ENCODE measurements at places on chromosomes 6 and 20. TPM values are rescaled to one million over a fixed set of nuclear protein-coding genes. Genes with fewer than 3 reads are reported as not detected.

DNA sequence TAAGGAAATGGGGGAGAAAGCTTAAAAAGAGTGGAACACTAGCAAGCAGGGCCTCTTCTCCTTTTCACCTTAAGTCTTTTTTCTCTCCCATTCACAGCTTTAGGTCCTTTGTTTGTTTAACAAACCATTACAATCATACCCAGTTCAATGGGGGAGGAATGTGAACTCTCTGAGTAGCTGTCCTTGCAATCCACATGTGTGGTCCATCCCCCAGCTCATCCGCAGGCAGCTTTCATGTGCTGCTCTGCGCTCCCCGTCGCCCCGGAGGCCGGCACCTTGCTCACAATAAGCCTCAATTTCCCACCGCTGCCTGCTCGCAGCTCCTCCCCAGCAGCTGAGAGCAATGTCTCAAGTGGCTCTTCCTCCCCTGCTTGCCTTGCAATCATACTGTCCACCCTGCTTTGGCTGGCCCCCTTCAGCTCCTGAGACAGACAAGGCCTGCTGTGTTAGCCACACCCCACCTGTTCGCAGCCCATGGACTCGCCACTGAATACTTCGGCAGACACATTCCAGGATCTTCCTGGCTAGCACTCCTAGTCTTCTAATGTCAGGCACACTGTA lies 49.1 kb downstream of the PLAGL1 start:
- DNase-seq = no peak

GRCh38 chr6:8082954-8083858 lies 19.0 kb upstream of the BLOC1S5 start:
- no peak for DNase-seq

GRCh38 chr20:48682529-48683363 lies 145.1 kb downstream of the PREX1 start:
- peak; percentile 79 for DNase-seq

GRCh38 chr20:21109144-21109543 lies 3.0 kb upstream of the LINC00237 start:
- DNase-seq = no peak

DNA sequence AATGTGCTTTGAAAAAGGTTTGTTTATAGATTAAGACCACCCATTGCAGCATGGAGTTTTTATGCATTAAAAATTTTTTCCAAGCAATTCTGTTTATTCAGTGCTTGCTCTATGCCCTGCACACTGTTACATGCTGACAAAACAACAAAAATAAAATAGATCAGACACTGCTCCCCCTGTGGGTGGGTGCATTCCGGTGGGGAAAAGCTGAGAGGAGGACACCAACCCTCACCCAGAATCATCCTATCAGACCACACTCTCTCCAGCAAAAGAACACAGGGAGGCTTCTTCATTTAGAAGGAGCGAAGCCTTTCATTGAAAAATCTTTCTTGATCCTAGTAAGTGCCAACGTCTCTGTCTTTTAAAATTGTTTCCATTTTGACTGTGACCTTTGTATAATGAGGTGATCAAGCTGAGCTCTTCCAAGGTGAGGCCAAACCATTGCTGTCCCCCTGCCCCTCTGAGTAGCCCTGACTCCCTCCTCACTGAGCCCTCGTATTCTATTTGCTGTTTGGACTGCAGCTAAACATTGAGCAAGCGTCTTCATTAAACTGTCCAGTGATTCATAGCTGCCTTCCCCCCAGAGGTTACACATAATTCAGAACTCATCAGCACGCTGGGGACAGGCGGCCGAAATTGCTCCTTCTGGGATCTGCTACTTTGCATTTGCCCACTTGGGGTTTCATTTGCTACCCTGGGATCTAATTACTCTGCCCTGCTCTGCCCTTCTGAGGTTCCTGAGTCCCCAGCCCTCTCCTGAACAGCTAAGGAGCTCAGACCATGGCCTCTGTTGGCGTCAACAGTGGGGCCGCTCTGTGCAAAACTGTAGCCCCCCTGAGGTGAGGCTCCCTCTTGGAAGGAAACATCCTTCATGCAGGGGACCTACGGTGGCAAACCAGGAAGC lies 102.4 kb downstream of the F13A1 start:
- no peak for DNase-seq

GRCh38 chr6:168243812-168244376 lies 75.7 kb downstream of the DACT2 start:
- no peak for DNase-seq

DNA sequence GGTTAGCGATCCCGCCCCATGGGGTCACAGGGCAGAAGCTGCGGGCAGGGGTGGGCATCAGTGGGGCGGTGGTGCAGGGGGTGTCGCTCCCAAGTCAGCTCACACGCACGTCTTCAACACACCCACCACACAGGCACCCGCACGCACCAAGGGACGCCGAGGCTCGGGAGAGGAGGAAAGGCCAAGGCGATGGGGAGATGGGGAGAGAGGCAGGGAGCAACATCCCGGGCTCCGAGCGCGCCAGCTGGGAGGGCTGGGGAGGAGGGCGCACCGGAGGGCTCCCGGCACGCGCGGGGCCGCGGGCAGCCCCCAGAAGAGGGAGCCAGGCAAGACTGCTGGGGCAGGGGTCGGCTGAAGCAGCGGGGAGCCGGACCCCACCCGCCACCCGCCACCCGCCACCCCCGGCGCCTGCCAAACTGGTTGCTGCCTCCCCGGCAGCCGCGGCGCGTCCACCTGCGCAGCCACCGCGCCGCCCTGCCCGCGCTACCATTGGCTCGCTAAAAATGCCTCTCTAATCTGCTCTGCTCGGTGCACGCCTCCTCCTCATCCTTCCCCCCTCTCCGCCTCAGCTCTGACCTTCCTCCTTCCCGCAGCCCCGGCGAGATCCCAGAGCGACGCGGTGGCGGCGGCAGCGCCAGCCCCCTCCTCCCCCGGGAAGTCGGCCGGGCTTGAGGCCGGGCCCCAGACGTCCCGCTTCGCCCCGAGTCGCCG lies at the start of gene PACSIN1:
Gene PACSIN1 (plus strand): TSS at position 546 of the 711 bp plus-strand sequence. CDS start 60,230 bp downstream, outside the sequence.
- DNase-seq = no peak

DNA sequence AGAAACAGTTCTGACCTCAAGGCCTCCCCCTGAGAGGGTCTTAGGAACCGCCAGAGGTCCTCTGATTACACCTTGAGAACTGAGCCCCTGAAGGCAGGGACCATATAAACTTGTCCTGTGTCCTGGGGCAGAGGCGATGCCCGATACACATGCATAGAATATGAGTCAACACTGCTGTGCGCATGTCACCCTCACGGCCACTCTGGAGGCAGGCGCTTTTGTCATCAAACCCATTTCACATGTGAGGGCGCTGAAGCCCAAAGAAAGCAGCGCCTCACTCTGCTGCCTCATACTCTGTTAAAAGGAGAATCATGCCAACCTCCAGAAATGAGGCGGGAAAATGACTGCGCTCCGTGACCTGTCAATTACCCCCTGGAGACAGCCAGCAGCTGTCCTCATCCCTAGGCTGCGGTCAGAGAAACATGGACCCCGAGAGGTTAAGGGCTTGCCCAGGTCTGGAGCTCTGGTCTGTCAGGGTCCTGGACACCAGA lies 158.3 kb downstream of the GRM4 start:
- DNase-seq = no peak

DNA sequence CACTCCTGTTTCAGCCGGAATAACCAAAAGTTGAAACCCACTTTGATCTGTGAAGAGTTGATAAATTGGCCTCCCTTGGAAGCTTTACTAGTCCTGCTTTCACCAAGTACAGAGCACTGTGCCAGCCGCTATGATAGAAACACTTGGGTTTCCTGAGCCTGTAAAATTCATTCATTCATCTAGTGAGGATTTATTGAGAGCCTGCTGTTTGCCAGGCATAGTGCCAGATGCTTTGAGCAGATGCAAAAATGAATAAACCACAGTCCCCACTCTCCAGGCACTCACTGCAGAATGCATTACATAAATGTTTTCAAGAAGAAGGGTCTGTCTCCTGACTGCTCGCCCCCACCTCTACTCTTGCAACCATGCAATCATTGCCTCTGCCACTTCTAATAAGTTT lies 25.3 kb upstream of the TMEM217 start:
- no peak for DNase-seq

DNA sequence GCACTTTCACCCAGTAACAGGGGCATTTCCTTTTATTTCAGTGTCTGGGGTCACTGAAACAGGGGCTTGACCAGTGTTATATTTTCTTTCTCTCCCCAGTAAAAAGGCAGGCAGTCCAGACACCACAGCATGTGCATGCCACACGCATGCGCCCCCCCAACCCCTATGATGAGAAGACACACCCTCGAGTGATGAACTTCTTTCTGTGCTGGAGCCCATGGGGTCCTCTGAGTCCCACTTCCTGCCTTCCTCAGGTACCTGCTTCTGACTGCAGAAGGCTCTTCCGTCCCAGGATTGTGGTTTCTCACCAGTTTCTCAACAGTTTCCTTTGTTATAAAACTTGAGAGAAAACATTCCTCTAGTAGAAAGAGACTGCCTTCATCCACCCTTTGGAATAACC lies 45.7 kb upstream of the TMEM181 start:
- no peak for DNase-seq

DNA sequence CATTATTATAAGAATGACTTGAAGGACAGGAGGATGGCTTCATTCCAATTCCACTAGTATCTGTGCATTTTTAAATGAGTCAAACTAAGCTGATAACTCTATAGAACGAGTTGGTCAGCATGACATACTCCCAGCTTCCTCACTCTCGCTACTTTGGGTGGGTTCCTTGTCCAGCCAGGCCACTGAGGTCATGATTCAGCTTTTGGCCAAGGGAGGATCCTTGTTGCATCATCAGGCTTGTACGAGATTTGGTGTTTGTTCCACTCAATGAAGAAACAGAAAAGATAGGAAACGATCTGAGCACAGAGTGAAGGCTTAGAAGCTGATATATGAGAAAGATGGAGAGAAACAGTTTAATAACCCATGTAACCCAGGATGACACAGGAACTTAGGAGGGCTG lies 19.8 kb downstream of the NEDD9 start:
- DNase-seq = peak; percentile 91

DNA sequence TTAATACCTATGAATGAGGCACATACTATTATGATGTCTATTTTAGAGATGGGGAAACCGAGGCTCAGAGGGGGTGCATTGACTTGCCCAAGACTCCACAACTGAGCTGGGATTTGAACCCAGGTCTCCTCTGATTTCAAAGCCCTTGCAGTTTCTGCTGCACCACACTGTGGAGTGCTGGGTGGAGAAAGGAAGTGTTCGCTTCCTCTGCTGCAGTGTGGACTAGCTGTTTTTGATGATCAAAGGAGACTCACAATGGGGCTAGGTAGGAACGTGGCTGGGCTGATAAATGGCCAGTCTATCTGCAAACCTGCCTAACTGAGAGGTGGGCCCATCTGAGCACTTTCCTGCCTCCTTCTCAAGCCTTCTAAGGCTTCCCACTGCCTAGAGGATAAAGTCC lies 87.2 kb downstream of the CD40 start:
- DNase-seq = no peak

DNA sequence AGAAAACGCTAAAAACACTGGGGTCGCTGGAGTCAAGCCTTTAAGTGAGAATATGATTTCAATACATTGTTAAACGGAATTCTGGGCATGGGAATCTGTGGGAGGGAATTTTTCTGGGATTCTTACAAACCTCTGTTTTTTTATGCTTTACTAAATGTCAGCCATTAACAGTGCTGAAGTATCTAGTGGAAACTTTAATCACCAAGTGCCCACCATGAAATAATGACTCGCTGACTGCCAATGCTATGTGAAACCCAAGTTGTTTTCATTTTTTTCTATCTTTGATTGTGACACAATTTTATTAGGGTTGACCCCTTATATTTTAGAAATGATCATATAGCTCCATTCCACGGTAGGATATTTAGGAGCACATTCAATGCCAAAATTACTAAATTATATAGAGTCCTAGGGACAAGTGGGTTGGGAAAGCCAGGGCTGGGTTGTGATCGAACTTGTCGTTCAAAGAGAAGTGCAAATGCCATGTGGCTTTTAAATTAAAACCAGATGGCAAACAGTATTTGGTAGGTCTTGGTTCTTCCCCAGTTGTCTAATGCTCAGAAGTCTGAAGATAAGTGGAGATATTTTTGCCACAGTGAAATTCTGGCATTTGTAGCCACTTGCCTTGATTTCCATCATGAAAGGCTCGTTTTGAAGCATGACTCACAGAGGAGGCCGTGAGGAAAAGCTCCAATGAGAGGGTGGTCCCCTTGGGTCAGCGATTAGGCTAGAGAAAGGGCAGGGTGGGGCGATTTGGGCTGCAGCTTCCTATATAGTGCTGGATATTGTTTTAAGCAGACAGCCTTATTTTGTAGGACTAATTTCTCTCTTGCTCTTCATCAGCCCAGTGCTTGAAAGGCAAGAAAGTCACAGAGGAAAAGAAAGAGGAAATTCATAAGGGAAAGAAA lies 254.4 kb upstream of the JAG1 start:
- DNase-seq = no peak

- no peak for DNase-seq
Measured at GRCh38 chr20:8073024-8073832, 53.7 kb upstream of the TMX4 start.

DNA sequence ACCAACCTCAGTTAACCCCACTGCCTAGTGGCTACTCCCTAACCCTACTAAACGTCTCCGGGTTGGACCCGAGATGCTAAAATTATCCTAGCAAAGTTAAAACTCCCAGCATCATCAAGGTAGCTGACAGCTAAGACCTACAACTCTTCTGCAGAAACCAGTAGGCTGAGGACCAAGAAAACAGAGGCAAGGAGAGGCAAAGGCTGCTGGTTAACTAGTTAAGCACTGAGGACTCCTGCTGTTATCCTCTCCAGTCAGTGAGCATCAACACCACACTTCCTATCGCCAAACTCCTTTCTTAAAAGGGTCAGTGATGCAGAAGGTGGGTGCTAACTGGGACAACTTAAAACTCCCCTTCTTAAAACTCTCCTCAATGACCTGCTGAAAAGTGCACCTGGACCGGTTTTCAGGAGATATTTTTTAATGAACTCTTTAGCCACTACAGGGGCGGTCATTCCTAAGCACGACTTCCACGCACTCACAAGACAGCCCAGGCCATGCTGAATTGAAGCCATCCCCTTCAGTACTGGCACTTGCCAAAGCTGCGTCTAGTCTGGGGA lies 1.7 kb downstream of the TRERF1 start:
- DNase-seq = no peak

- DNase-seq = no peak
Measured at GRCh38 chr20:63544958-63545516, 2.5 kb downstream of the SRMS start.

GRCh38 chr6:47034421-47034820 lies 7.7 kb downstream of the ADGRF1 start:
- no peak for DNase-seq

DNA sequence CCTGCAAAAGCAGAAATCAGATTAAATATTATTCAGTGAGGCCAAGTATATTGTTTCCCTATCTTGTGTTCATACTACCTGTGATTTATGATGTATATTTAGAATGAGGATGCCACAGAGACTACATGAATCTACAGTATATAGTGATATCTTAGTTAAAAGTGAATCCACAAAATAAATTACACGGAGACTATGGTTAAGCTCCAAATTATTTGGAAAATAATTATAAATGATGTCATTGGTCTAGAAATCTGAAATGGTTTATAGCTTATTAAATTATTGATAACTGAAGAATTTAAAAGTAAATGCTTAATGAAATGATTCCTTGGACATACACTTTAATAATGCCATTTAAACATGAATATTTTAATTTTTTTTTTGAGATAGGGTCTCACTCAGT lies 4.2 kb upstream of the USP45 start:
- no peak for DNase-seq

GRCh38 chr20:775679-776135 lies 7.4 kb upstream of the SLC52A3 start:
- no peak for DNase-seq

GRCh38 chr6:75149696-75150095 lies 56.2 kb downstream of the COL12A1 start:
- DNase-seq = no peak

The ESR1 gene
- total RNA-seq = 0.67 TPM

The SMIM26 gene
- total RNA-seq = 170 TPM

The SLC25A27 gene
- total RNA-seq = 7.5 TPM

The MAFB gene
- total RNA-seq = 14.2 TPM

The MTCH1 gene
- 155 TPM for total RNA-seq

The NTSR1 gene
- not detected for total RNA-seq

The KIAA1755 gene
- total RNA-seq = 4.2 TPM
